ENCODE measurements at places on chromosomes 5 and 9. TPM values are rescaled to one million over a fixed set of nuclear protein-coding genes. Genes with fewer than 3 reads are reported as not detected.

DNA sequence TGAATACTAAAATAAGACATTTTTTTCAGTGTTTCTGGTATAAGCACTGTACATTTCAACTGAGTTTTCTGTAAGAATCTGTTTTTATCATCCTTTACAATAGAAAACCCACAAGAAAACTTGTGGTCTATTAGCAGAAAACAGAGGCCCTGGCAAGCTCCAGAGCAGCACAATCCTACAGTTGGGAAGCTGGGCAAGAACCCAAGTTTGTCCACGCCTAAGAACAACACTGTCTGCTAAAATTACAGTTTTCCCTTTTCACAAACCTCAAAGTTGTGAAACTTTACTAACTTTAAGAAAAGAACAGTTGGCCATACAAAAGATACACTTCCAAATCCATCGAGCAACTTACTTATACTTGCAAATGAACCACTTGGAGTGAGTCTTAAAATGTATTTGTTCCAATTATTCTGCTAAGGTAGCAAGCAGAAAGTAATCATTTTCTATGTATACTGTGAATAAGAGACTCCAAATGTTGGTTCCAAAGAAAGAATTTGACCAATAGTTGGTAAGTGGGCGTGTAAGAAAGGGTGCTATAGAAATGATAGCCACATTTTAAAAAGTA lies 982.0 kb upstream of the ARRDC3 start:
- no peak overlapping the region for H3K27ac ChIP-seq
- no peaks in the 10 kb centered on the region for H3K4me1 ChIP-seq
- H3K27me3 ChIP-seq: no peaks in the 10 kb centered on the region

RNF180 gene
- 9.2 TPM for total RNA-seq

GRCh38 chr5:152205804-152206203 lies 199.3 kb downstream of the NMUR2 start:
- H3K4me1 ChIP-seq: no peaks in the 10 kb centered on the region
- no peak overlapping the region for H3K4me3 ChIP-seq
- no peaks in the 10 kb centered on the region for H3K36me3 ChIP-seq
- no peak for DNase-seq

CORO2A gene
- 1.3 TPM for total RNA-seq

TMEM252 gene
- not detected for total RNA-seq

BTNL8 gene
- not detected for total RNA-seq

PDE8B gene
- total RNA-seq: 15.8 TPM

- H3K4me3 ChIP-seq: no peak overlapping the region
- no peaks in the 10 kb centered on the region for H3K4me1 ChIP-seq
- DNase-seq: no peak
Observed at GRCh38 chr9:93646640-93647178, 70.3 kb downstream of the PHF2 start.

GRCh38 chr5:179371121-179371510 lies 25.9 kb upstream of the ADAMTS2 start:
- DNase-seq: no peak
- no peaks in the 10 kb centered on the region for H3K27me3 ChIP-seq
- H3K4me1 ChIP-seq: no peaks in the 10 kb centered on the region
- H3K27ac ChIP-seq: no peak overlapping the region

- no peaks in the 10 kb centered on the region for H3K36me3 ChIP-seq
- no peak overlapping the region for H3K27ac ChIP-seq
- H3K27me3 ChIP-seq: no peaks in the 10 kb centered on the region
- no peak overlapping the region for H3K4me3 ChIP-seq
- DNase-seq: peak; percentile 67
- no peaks in the 10 kb centered on the region for H3K4me1 ChIP-seq
Observed at GRCh38 chr9:38641985-38642864, 21.8 kb upstream of the ANKRD18A start.

PCDHGA12 gene
- total RNA-seq: 5.3 TPM

DNA sequence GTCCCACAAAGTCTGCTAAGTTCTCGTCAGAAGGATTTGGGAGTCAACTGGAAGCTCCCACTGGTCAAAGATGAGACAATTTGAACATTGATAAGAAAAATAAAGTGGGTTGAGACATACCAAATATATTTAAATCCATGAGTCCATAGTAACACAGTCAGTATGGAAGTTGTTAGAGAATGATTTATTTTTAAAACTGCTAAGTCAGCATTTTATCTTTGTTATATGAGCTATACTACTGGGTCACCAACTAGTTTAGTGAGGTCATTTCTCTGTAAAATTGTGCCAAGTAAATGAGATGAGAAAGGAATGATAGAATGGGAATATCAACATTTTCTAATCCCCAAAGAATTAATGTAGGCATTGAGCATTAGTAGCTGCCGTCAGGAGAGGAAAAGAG lies 60.2 kb downstream of the UHRF2 start:
- H3K27me3 ChIP-seq: no peaks in the 10 kb centered on the region
- no peak overlapping the region for H3K27ac ChIP-seq
- H3K4me1 ChIP-seq: peaks cover 6% of the 10 kb centered on the region
- no peak for DNase-seq

NTRK2 gene
- total RNA-seq: 20.5 TPM

NSG2 gene
- total RNA-seq: 2.9 TPM

- no peak overlapping the region for H3K4me3 ChIP-seq
- no peaks in the 10 kb centered on the region for H3K4me1 ChIP-seq
- no peak overlapping the region for H3K27ac ChIP-seq
- DNase-seq: no peak
- H3K27me3 ChIP-seq: no peaks in the 10 kb centered on the region
Observed at GRCh38 chr5:58094031-58094430, 365.9 kb downstream of the PLK2 start.

Measured in body of pancreas (tissue), 4 donors.